Stimulated activated CD8-positive, alpha-beta memory T cell treated with anti-CD3 and anti-CD28 coated beads, Interleukin-4, amount 100 ng/mL, for 1 hour (primary cell): ENCODE measurements at places on chromosomes 6 and 20.

DNA sequence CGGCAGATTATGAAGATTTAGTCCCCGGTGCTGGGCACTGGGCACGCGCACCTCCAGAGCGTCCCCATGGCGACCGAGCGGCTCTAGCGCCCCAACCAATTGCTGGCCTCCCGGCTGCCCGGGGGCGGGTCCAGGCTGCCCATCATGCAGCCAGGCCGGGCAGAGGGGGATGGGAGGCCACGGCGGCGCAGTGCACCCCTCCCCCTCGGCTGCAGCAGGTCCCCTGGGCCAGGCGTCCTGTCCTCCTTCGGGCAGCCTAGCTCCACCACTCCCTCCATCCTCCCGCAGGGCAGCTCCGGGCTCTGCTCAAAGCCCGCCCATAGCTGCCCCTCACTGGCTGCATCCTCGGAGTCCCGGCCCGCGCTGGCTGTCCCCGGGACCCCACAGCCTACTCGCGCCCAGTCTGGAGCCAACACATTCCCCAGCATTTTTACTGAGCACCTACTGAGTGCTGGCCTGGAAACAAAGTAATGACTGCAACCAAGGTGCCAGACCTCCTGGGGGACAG, 99.4 kb downstream of the ASXL1 start:
- DNase-seq, result no peak

GRCh38 chr6:132400883-132401617, at the start of gene MOXD1:
Gene MOXD1, minus strand, starts transcription at chr6:132401475. Its CDS starts 49 bp downstream, at chr6:132401426.
- DNase-seq, result no peak

DNA sequence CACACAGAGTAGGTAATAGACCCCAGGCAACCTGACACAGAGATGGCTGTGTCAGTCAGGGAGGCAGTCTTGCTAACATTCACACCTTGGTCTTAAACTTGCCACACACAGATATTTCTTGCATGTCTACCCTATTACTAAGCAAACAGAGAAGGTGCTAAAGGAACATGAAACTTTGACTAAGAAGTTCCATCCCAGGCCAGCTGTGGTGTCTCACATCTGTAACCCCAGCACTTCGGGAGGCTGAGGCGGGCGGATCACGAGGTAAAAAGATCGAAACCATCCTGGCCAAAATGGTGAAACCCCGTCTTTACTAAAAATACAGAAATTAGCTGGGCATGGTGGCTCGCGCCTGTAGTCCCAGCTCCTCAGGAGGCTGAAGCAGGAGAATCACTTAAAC, 222.4 kb upstream of the JARID2 start:
- DNase-seq, result peak; percentile 9

DNA sequence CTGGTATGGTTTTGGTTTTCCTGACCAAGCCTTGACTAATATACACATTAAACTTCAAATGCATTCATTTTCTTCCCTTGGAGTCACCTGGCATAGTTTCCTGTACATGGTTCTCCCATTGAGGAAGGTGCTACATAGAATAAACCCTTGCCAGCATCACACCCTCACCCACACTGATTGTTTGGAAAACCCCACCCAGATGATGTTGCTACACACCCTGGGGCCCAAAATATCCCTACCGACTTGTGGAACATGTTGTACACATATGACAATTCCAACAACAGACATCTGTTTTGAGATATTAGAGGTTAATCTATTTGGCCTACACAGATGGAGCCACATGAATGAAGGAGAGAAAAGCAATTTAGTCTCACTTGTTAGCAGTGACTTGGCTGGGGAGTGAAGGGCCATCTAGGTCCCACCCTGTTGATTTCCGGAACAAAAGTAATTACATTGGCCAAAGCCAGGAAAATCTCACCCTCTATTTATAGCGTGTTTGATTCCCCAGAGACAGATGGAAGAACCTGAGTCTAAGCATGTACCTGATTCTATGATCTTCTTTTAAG, 606.0 kb upstream of the BTBD3 start:
- DNase-seq, result no peak

DNA sequence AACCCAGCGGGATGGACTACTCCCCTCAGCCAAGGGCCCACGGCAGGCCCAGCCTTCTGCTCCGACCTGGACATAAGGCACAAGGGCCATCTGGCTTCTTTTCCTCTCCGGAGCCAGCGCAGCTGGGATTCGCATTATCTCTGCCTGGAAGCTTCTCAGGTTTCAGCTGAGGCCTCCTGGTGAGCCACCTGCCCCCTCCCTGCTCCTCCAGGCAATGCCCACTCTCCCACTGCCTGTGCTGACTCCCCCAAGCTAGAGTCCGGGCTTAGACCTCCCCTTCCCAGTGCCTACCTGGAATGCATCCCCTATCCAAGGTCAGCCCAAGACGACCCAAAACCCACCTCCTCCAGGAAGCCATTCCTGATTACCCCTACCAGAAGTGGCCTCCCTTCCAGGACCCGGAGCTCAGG, 60.7 kb downstream of the EZR start:
- no peak for DNase-seq

DNA sequence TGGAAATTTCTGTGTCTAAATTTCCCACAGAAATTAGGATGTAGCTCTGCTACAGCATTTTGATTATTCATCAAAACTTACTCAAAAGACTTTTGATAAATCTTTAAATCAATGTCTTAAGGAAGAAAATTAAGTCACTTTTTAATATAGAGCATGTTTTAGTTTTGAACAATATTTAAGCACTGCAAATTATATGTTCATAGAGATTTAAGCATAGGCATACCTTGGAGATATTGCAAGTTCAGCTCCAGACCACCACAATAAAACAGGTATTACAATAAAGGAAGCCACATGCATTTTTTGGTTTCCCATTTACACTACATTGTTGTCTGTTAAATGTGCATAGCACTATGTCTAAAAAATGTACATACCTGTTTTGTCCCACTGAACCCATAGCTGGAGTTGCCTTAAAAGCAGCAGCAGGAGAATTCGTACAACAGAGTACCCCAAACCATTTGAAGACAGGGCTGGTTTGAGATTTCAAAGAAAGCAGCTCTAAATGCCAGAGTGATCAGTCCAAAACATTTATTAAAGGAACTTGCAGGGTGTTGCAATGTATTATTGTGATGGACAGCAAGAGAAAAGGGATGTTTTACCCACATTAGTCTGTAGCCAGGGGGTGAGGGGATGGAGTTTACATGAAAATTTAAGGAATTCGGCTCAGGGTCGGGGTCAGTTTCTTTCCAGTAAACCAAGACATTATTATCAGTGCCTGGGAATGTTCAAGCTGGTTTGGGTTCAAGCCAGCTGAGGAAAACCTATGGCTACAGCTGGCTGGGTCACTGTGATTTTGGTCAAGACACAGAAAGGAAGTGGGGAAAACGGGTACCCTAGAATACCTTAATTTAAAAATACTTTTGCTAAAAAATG, 6.3 kb upstream of the LOC128125822 start:
- DNase-seq, result no peak

- DNase-seq, result no peak
Measured at GRCh38 chr6:42026540-42026939, 23.8 kb upstream of the TAF8 start.

- no peak for DNase-seq
Measured at GRCh38 chr6:56727097-56727850, 84.6 kb upstream of the DST start.

DNA sequence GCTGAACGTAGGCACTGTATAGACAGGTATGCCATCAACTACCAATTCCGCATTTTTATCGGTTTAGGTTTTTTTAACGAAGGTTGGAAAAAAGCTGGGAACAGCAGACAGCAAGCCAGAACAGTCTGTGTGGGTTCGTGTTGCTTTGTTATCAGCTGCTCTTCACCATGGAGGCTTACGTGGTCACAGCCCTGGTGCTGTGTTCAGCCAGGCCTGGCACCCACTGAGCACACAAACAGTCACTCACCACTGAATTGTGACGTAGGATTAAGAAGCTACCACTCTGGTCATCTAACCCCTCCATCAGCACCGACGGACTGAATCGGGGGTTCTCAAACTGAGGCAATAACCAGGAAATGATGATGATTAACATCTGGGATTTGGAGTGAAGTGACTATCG, 13.2 kb downstream of the FAM210B start:
- no peak for DNase-seq

DNA sequence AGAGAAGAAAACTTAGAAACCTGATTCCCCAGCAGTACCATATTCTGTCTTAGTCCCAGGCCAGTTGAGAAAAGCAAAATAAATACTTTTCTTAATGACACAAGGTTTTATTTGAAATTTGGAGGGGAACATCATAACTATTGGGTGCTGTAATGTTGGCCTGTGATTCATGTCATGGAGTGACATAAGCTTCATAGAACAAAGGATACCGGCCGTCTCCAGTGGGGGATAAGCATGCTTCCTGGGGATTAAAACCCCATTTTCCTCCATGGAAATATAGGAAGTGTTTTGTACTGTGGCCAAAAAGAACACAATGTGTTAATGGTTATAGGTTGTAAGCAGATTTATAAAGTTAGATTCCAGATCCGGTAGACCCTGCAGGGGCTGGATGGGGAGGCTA, 18.0 kb downstream of the MTHFD1L start:
- DNase-seq, result no peak

DNA sequence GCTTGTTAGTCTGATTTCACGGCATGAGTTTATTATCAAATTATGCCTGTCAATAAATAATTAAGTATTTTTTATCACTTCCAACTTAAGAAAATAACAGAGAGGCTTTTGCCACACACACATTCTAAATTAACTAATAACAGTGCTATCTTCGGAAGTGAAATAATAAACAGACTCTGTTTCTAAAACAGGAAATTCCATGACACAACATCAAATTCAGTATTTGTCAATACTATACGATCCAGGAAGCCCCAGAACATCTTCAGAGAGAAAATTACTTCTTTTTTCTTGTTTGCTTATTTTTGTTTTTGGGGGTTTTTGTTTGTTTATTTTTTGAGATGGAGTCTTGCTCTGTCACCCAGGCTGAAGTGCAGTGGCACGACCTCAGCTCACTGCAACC, 150.7 kb upstream of the PRDM1 start:
- no peak for DNase-seq

DNA sequence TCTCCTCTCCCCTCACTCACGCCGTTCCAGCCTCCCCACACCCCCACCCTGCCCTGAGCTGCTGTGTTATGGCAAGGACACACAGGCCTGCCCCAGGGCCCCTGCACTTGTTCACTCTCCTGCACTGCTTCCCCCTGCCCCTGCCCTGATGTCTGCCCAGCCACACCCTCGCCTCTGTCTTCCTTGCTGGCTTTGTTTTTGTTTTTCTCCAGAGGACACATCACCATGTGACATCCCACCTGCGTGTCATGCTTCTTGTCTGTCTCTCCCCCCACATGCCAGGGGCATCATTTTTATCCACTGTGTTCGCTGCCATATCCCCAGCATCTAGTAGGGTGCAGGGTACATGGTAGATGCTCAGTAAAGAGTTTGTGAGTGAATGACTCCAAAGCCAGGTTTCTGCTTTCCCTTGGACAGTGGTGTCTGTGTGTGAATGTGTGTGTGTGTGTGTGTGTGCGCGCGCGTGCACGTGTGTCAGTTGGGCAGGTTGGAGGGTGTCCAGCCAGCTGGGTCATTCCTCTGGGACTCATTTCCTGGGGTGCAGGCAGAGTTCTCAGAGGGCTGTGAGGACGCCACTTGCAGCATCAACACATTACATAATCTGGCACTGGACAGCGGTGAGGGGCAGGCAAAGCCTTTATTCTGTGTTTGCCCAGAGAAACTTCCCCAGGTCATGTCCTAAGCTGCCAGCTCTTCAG, 60.6 kb downstream of the STK35 start:
- DNase-seq, result no peak

DNA sequence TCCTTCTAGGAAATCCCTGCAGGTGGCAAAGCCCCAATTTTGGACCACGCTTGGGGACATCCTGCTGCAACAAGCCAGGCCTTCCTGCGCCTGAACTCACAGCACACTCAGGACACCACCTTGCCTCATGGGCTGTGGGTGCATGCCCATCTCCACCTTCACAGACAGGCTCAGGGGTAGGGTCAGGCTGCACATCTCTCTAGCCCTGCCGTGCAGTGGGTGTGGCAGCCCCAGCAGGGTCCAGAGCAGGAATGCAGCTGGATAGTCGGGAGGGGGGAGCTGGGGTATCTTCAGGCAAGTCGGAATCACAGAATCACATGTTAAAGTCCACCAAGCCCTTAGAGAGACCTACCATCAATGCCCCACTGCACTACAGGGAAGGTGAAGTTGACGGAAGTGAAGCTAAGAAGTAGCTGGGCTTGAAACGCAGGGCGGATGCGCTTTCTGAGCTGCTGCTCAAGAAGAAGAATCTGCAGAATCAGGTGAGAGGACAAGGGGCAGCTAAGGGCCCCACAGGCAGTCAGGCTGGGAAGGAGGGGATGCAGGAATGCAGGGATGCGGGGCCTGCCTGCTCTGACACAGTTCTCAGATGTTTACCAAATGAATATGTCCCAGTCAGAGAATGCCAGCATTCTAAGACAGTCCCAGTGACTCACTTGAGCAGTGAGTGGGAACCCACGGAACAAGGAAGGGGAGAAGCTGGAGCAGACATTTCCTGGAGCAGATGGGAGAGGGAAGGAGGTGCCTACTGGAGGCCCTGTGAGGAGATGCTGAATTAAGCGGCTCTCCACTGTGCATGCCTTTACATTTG, 11.3 kb downstream of the SERPINB6 start:
- DNase-seq, result no peak

- peak; percentile 25 for DNase-seq
Measured at GRCh38 chr6:43667245-43668150, 20.1 kb downstream of the MRPS18A start.

- no peak for DNase-seq
Measured at GRCh38 chr20:34773726-34774125, 51.7 kb downstream of the NCOA6 start.

DNA sequence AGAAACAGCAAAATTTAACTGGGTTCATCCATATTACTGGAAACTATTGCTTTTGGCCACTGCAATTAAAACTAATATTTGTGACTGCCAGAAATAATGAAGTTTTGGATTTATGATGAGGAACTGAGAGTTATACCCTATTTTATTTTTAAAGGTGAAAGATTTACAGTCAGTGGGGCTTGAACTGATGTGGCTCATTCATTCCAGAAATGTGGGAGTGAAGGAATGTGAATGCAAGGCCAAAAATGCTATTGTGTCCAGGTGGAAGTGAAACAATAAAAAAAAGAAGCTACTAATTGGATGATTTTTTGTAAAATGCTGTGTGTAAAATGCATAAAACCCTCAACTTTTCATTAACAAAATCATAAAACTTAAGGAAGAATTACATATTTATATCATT, 491.9 kb downstream of the COL12A1 start:
- DNase-seq, result no peak
